ENCODE measurements at places on chromosomes 3 and 15.

DNA sequence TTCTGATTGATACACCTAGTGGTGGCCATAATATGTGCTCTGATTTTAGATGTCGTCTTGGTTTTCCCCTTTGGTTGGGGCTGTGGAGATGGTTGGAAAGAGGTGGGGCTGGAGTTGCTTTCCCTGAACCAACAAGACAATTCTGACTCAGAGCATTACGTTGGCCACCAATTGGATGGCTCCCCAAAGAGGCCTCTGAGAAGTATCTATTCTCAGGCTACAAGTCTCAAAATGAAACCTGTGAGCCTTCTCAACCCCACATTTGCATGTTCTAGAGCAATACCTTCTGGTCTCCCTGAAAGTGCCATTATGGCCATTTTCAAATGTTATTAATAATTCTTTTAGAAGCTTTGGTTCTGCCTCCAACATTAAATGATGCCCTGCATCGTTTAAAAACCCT is 188.4 kb upstream of the WNT5A start:
- no peak for DNase-seq

DNA sequence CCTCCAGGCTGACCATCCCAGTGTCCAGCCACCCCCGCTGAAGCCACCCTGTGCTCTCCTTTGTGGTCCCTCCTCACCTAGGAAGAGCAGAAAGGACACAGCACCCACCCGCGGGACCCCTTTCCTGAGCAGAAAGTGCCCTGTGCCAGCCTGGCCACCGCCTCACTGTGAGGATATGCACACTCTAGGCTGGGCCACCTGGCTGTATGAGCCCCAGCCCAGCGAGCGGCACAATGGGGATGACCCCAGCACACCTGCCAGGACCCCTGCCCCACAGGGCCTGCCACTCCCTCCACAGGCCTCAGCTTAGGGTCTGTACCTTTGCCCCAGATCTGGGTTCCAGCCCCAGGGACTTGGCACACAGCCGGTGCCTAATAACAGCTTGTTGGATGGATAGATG is 47.9 kb upstream of the FURIN start:
- DNase-seq, result no peak

- DNase-seq, result no peak
These were observed 45.9 kb upstream of the ACTC1 start for GRCh38 chr15:34841262-34841725.

GRCh38 chr3:120090422-120090821 is 3.8 kb downstream of the GSK3B start:
- DNase-seq, result no peak

GRCh38 chr15:46576646-46577395 is 942.0 kb downstream of the SQOR start:
- DNase-seq, result no peak

DNA sequence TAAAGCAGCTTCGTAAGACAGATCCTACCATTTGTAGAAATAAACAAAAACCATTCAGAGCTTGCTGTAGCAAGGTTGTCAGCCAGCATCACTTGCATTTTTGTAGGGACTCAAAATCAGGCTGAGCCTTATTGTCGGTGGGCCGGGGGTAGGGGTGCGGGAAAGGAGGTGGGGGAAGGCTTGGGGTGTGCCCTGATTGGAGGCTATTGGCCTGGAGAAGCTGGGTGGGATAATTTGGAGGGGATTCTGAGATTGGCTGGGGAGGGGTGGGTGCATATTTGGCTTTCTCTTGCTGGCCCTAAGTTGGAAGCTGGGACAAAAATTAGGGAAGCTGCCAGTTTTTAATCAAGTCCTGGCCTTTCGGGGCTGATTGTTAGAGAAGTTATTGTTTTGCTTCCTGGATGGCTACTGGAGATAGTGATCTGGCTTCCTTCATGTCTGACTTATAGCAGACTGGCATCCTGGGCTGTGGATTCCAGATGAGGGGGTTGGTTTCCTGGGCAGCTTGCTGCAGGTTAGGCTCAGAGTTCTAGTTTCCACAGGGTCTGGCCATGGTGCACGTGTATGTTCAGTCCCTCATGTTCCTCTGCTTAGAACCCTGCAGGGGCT is 22.8 kb downstream of the STOML1 start:
- DNase-seq, result no peak

DNA sequence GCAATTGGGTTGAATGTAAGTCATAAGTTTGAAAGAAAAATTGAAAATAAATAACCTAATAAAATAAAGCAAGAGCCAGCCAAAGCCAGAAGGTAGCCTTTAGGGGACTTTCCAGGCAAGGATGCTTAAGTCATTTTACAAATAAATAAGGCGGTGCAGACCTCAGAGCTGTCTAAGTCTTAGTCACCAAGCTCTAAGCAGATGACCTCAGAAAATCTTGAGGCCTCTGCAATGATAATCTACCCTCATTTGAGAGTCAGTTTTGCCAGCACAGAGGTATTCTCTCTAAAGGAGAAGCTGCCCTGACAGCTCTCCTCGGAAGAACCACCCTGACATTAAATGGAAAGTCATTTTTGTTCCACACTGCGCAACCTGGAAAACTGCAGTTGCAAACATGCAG is 113.9 kb downstream of the OXNAD1 start:
- peak; percentile 25 for DNase-seq

DNA sequence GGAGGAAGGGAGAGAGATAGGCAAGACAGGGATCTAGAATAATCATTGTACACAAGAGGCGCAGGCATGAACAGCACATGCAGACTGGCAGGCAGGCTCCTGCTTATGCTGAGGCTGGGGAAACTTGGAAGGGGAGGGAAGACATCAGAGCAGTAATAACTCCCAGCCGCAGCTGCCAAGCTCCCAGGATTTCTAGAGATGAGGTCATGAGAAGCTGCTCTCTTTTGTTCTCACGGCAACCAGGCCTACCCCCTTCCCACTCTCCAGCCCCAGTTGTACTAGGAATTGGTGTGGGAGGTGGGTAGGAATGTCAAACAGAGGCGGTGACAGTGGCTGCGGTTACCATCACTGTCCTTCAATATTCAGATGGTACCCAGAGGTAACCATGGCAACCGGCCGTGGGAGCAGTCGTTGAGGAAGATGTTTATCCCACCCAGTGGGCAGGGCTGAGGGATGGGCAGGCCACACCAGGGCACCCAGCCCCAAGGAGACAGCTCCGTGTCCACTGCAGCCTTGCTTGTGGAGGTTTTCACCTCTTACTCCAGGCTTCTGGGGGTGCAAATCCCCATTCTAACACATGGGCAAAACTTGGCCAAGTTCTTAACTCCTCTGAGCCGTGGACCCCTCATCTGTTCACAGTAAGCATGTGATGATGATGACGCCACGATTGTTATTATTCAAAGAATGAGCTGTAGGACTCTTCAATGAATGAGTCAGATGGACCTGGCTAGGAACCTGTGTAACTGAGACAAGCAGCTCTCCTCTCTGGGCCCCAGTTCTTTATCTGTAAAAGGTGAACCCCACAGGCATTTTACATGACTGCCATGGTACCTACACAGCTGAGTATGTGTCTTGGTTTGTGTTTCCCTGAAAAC is 360.8 kb upstream of the PROK2 start:
- DNase-seq, result no peak

- DNase-seq, result no peak
These were observed 114.6 kb downstream of the NFKBIZ start for GRCh38 chr3:101963902-101964362.

GRCh38 chr15:89361451-89362202 is 27.0 kb upstream of the POLG start:
- DNase-seq, result peak; percentile 34

DNA sequence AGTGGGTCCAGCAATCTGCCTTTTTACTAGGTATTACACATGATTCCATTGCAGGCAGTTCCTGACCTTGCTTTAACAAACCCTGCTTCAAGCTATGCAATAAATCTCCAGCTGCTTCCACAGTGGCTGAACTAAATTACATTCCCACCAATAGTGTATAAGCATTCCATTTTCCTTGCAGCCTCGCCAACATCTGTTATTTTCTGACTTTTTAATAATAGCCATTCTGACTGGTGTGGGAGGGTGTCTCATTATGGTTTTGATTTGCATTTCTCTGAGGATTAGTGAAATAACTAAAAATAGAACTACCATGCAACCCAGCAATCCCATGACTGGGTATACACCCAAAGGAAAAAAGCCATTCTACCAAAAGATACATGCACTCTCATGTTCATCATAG is 36.4 kb upstream of the DNAJC13 start:
- DNase-seq, result no peak

GRCh38 chr3:50502584-50503423 is 630 bp downstream of the CACNA2D2 start:
- DNase-seq, result no peak

DNA sequence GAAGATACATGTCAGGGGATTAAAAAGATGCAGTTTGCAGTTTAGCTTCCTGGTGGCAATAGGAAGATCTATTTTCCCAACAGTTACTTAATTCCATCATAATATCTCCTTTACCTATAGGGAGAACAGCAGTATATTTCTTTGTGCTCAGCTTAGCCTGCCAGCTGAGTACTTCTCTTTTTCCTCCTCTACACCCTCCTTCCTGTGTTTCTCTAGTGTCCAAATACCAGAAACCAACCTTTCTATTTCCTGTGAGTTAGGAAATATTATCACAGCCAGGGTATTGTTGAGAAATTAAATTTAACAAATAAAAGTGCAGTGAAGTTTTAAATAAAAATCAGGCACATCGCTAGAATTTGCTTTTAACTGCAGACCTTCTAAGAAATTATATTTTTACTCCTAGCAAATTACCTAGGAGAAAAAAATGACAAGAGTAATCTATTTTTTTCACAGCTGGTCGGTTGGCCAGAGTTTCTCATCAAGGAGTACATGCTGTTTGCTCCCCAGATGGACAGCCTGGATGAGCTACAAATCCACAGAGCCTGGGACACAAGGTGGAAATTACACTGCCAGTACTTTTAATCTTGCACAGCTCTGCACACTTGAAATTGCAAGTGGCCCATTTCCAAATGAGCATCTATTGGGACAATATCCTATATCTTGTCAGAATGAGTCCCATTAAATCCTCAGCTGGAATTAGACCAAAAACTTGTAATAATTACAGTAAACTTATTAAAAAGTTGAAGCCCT is 185.2 kb upstream of the CFAP20DC start:
- no peak for DNase-seq

GRCh38 chr3:64166584-64167162 is 58.6 kb downstream of the PRICKLE2 start:
- DNase-seq, result no peak

DNA sequence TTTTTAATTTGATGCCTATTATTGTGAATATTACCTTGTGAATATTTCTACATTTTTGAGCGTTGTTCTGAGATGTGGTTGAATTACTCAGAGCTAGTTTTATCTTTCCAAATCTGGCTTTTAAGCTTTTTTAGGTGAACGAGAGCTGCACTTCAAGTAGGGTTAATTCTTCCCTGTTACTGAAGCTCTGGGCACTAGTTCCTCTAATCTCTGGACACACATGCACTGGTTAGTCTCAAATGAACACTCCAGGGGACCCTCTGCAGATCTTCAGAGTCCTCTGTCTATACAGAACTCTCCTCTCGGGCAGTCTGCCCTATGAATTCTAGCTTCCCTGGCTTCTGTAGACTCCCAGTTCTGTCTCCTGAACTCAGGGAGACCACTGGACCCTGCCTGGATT is 237.5 kb upstream of the TBC1D5 start:
- no peak for DNase-seq

DNA sequence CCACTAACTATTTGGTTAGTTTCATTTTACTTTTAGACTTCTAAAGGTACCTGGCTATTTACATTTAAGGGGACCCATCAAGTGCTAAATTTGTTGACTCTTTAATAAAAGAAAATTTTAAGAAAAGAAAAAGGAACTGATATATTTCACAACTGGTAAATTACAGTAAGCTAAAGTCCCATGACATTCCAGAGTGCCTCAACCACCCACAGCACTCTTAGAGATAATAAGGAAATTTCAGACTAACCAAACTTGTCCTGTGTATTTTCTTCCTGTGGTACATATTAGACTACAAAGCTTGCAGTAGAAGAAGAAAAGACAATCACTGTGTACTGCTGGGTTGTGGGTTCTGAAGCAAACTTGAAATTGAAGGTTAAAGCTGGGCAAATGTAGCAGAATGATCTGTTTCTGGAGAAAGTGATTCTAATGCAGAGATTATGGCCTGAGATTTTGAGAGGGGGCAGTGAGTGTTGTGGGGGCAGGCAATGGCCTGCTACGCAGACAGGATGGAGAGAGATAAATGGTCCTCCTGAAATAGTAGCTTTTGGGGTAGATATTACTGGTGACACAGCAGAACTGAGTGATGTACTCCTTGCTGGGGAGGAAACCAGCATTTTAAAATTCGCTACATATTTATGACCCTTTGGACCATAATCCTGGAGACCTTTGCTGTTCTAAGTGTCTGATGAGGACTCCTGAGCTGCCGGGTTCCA is 24.5 kb upstream of the MFSD1 start:
- no peak for DNase-seq
